Activated CD8-positive, alpha-beta T cell treated with anti-CD3 and anti-CD28 coated beads, Interleukin-2, amount 10 ng/mL, durations not matched to agents 7 days and 5 days (primary cell): ENCODE measurements at places on chromosomes 1 and 21. TPM values are rescaled to one million over a fixed set of nuclear protein-coding genes. Genes with fewer than 3 reads are reported as not detected.

GRCh38 chr1:7479571-7479970 lies 291.5 kb upstream of the VAMP3 start:
- H3K36me3 ChIP-seq: no peaks in the 10 kb centered on the region
- H3K4me3 ChIP-seq: no peak overlapping the region
- no peak overlapping the region for H3K27ac ChIP-seq
- H3K4me1 ChIP-seq: no peaks in the 10 kb centered on the region
- no peaks in the 10 kb centered on the region for H3K27me3 ChIP-seq

DNA sequence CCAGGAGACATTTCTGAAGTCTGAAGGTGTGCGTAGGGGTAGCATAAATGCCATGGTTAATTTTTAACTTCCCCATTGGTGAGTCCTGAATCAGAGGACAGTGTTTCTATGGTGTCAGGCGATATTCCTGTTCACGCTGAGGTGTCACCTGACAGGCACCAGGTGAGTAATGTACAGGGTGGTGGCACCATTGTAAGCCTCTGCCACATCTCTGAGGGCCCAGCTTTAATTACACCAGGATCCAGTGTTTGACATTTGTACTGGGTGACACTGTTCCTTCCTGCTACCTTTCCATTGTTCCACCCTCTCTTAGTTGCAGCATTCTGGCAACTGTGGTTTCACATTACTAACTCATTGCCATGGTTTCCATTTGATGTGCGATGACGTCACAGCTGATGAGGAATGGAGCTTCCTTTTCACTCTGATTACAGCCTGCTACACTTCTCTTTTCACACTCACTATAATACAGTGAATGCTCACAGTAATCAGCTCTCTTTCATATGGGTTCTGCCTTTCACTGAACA lies 40.6 kb upstream of the MARK1 start:
- H3K36me3 ChIP-seq: no peaks in the 10 kb centered on the region
- H3K4me3 ChIP-seq: no peak overlapping the region
- H3K4me1 ChIP-seq: no peaks in the 10 kb centered on the region
- no peaks in the 10 kb centered on the region for H3K27me3 ChIP-seq
- H3K27ac ChIP-seq: no peak overlapping the region
- peak; percentile 26 for DNase-seq

GRCh38 chr1:76074321-76075187 lies at the start of gene ST6GALNAC3:
ST6GALNAC3 (plus strand) TSS chr1:76074746.
- H3K4me1 ChIP-seq: peaks cover 14% of the 10 kb centered on the region
- H3K27me3 ChIP-seq: peaks cover 14% of the 10 kb centered on the region
- no peaks in the 10 kb centered on the region for H3K36me3 ChIP-seq
- peak within 1 kb of the TSS; percentile 41 for H3K27ac ChIP-seq
- peak within 1 kb of the TSS; percentile 80 for H3K4me3 ChIP-seq
- DNase-seq: peak; percentile 77

DNA sequence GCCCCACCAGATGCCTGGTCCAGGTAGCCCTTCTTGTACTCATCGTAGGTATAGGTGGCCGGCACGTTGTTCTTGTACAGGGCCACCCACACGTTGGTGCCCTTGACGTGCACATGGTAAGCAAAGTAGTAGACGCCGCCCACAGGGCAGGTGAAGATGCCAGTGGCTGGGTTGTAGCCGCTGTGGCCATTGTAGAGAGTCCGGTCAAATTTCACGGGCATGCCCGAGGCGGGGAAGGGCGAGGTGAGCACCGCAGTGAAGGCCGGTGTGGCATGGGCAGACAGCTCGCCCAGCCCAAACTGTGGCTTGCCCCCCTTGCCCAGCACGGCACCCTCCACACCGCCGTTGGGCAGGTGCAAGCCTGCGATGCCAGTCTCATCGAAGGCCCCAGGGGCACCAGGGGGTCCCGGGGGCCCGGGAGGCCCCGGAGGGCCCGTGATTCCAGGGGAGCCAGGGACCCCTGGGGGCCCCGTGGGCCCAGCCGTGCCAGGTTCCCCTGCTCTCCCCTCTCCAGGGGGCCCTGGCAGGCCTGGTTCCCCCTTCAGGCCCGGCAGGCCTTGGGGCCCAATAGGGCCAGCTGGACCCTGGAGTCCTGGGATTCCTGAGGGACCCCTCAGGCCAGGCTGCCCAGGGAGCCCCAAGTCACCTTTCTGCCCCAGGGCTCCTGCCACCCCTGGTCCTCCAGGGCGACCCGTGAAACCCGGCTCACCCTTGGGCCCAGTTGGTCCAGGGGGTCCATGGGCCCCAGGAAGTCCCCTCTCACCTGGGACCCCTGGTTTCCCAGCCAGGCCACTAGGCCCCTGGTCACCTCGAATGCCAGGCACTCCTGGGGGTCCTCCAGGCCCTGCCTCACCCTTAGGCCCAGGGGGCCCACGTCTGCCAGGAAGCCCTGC lies 9.2 kb downstream of the ADPRS start:
- H3K4me3 ChIP-seq: no peak overlapping the region
- H3K36me3 ChIP-seq: peaks cover 9% of the 10 kb centered on the region
- no peaks in the 10 kb centered on the region for H3K27me3 ChIP-seq
- peaks cover 10% of the 10 kb centered on the region for H3K4me1 ChIP-seq
- no peak for DNase-seq

- no peak overlapping the region for H3K27ac ChIP-seq
- no peaks in the 10 kb centered on the region for H3K36me3 ChIP-seq
- H3K4me1 ChIP-seq: peaks cover 5% of the 10 kb centered on the region
- no peak overlapping the region for H3K4me3 ChIP-seq
- H3K27me3 ChIP-seq: no peaks in the 10 kb centered on the region
These were observed 24.2 kb downstream of the SLC5A9 start for GRCh38 chr1:48246727-48247126.

DNA sequence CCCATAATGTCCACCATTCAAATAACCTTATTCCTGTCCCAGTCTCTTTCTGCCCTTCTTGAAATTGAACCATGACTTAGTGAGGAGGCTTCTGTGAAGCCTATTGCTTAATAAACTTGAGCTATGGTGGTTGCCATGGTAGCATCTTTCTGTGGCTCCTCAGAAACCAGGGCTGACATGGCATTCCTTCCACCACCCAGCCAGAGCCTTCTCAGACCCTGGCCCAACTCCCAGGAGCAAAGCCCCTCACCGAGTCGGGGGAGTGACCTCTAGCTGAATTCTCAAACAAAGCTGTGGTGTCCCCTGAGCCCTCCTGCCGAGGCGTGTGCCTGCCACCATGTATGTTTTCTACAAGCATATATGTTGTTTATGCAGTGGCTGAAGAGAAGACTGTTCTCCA lies 259.1 kb downstream of the CACNA1E start:
- H3K4me3 ChIP-seq: no peak overlapping the region
- no peak for DNase-seq
- H3K27ac ChIP-seq: no peak overlapping the region
- no peaks in the 10 kb centered on the region for H3K36me3 ChIP-seq

- no peaks in the 10 kb centered on the region for H3K4me1 ChIP-seq
- no peak overlapping the region for H3K4me3 ChIP-seq
- DNase-seq: no peak
- H3K36me3 ChIP-seq: no peaks in the 10 kb centered on the region
- H3K27me3 ChIP-seq: no peaks in the 10 kb centered on the region
These were observed 194.3 kb downstream of the KCTD3 start for GRCh38 chr1:215761446-215761845.

GRCh38 chr1:41918450-41919043 lies at the start of gene HIVEP3:
HIVEP3 (minus strand) TSS chr1:41918922.
- peaks cover 12% of the 10 kb centered on the region for H3K36me3 ChIP-seq
- peaks cover 6% of the 10 kb centered on the region for H3K27me3 ChIP-seq
- H3K27ac ChIP-seq: peak within 1 kb of the TSS; percentile 98
- H3K4me3 ChIP-seq: peak within 1 kb of the TSS; percentile 95
- peaks cover 69% of the 10 kb centered on the region for H3K4me1 ChIP-seq

DNA sequence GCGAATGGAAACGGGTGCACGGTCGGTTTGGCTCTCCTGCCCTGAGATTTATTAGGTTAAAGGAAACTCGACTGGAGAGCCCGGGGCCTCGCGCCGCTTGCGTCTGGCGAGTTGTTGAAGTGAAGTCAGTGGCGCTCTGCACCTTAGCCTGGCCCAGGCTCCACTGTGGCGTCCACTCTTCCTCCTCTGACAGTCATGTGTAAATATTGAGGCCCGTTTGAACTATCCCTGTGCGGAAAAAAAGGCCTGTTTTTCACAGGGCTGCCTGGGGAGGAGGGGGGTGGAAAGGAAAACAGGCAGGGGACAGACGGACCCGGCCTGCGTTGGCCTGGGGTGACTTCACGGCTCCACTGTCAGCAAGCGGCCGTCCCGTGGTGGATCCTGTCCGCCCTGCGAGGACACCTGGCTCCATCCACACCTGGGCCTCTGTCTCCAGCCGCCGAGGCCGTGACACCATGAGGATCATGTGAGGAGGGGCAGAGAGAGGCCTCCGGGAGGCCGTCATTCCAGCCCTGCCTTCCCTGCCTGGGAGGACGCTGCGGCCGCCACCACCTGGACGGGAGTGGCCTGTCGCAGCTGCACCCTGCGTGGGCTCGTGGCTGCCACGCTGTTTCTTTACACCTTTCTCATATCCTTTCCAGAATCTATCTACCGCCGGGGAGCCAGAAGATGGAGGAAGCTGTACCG lies 59.8 kb downstream of the FAAP20 start:
- H3K4me3 ChIP-seq: no peak overlapping the region
- no peaks in the 10 kb centered on the region for H3K27me3 ChIP-seq

SERPINC1 gene
- not detected for total RNA-seq

MAGI3 gene
- total RNA-seq: 6.2 TPM

TCHHL1 gene
- total RNA-seq: not detected

KRTAP11-1 gene
- total RNA-seq: not detected

MANEAL gene
- 1.2 TPM for total RNA-seq

GJA8 gene
- total RNA-seq: not detected

GABRD gene
- not detected for total RNA-seq
